ENCODE measurements at places on chromosomes 16 and 17.

GRCh38 chr16:78957317-78958100 is 643.0 kb downstream of the MAF start:
- no peak for DNase-seq

DNA sequence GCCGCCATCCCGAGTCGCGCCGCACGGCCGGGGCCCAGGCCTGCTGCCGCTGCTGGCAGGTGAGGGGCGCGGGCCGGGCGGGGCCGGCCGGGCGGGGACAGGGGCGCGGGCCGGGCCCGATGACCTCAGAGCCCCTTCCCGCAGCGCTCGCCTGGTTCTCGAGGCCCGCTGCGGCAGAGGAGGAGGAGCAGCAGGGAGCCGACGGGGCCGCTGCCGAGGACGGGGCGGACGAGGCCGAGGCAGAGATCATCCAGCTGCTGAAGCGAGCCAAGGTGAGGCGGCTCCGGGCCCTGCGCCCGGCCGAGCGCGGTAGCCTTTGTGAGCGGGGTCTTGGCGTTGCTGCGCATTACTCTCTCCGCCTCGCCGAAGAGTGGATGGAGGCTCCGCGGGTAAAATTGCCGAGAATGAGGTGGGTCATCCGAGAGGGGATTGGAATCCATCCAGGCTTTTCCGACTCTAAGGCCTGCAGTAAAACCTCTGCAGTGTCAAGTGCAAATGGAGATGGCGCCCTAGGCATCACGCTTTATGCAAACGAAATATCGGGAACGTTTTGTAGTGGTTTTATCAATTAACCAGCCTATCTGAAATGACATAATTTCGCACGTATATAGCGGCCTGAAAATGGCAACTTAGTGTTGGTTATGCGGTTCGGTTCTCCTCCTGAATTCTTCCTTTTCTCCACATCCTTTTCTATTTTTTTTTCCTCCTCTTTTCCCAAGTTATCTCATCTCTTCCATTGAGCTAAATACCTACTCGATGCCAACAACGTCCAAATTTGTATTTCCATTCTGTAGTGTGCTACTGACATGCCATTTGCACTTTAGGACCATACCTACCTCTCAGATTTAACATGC is 577 bp downstream of the TTC19 start:
- DNase-seq: no peak

DNA sequence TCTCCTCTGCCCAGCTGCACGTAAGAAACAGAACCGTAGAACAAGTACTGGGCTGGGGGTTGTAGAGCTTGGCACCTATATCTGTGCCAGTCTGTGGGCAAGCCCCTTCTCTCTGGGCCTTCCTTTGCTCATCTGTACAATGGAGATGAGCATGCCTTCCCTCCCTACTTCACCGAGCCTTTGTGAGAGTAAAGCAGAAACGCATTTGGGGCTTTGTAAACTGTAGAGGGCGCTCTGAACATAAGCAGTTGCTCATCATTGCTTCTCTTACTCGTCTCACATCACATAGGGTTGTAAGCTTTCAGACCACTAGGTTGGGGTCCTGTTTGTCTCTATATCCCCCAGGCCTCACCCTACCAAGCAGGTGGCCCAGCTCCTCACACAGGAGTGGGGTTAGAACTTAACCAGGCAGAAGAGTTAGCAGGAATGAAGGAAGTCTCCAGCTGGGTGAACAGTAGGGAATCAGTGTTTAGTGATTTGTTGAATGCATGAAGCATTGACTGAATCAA is 15.1 kb downstream of the SAMD14 start:
- no peak for DNase-seq

DNA sequence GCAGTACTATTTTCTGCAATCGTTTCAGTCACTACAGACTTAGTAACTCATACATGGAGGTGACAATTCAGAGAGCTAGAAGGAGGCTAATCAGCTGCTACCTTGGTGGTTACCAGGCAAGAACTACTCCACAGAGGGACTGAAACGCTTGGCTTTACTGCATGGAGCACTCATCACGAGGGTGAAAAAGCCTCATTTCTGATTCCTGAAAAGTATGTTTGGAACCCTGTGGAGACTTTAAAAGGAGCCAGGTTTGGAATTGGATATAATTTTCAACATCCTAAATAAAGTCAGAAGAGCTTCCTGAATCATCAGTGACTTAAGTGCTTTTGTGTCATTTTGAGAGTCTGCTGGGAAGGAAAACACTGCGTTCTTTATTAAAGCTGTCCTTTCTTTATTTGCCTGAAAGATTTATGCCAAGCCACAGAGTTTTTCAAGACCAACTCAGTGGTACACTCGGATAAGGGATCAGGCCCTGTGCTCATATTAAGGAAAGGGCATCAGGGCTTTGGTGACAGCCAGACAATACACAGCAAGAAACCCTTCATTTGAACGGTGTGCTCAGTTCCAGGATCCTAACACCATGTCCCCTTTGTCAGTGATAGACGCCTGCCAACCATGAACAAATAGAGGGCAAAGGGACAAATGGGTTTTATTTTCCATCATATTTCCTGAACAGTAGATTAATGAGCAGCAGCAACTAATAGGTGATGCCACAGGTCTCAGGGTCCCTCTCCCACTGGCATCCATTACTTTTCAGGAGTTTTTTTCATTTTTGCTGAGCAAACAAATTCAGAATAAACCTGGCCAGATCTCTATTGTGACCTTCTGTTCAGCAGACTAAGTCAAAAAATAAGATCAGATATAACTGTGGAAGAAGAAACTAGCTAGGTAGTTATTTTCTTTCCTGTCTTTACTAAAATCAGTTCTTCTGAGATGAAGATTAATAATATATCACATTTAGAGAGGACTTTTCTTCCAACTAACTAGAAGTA is 80.5 kb upstream of the CLEC18B start:
- no peak for DNase-seq

- DNase-seq: no peak
Observed at GRCh38 chr17:11459861-11460331, 138.4 kb upstream of the DNAH9 start.

DNA sequence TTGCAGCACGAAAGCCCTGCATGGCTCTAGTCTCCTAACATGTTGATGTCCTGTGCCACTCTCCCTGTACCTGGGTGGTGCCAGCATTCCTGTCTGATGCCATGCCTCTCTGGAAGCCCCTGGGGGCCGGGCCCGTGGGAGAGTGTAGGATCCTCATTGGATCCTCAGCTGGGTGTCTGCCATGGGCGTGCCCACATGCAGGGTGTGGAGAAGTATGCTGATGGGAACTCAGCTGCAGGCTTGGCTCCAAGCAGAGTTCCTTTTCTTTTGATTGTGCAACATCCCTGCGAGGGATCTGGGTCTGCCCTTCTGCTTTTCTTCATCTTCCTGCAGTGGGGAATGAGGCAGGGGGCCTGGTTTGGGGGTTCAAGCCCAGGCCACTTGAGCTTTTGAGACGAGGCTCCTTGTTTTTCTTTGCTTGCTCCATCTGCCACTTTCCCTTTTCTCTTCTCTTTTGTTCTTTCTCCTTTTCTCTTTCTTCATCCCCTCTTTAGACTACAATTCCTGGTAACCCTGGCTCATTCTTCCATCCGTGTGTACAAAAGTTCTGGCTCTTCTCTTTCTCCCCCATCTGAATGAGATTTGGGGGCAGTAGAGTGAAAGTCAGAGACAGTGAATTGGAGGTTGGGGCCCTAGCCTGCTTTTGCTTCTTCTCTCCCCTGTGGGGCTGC is 32.9 kb downstream of the KSR1 start:
- peak; percentile 61 for DNase-seq

DNA sequence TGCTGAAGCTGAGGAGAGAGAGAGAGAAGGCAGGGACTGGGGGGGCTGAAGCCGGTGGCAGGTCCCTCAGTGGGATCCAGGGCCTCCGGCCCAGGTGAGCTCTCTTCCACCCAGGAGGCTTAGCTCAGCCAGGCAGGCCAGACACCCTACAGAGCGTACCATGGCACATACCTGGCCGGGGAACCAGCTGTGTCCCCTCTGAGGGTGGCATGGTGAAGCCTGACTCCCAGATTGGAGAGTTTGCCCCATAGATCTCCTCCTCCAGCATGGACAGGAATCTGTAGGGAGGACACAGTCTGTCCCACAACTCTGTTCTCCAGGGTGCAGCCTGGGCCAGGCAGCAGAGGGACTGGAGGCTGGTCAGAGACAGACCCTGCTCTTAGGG is 3.0 kb downstream of the KAT2A start:
- no peak for DNase-seq

DNA sequence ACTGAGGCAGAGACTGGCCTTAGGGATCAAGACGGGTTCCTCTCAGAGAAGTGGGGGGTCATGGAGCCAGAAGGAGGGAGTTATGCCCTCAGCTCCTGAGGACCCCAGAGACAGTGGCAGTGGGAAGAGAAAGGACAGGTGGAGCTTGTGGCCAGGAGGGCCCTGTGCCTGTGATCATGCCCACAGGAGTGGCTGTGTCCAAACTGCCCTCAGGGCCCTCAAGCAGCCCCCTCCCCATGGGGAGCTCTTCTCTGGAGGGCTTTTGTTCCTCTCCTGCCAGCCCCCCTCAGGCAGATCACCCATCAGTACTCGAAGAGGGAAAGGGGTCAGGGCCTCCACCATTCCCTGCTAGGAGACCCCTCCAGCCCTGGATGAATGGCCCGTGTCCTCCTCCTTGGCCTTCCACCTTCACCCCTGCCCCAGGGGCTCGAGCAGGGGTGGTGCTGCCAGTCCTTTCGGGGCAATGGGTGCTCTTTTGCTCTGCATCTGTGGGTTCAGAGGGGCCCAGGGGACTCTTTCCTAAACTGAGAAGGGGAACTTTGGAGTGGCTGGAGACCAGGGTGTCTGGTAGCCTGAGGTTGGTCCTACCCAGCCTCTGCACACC is 52.7 kb downstream of the BEAN1 start:
- no peak for DNase-seq

DNA sequence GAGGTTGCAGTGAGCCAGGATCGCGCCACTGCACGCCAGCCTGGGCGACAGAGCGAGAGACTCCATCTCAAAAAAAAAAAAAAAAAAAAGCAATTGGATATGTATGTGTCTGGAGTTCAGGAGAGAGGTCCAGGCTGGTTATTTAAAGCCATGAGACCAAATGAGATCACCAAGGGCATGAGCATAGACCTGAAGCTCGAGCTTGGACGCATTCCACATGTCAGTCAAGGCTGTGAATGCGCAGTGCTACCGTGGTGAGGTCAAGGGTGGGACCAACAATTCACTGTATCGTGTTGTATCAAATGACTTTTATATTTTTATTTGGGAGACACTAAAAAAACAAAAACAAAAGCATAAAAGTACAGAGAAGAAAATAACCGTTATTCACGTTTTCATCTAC is 29.1 kb upstream of the SPNS2 start:
- DNase-seq: no peak

GRCh38 chr17:36597226-36597625 is 4.2 kb upstream of the MRM1 start:
- no peak for DNase-seq

- DNase-seq: peak; percentile 15
Observed at GRCh38 chr17:71975331-71975801, 145.5 kb upstream of the SOX9 start.

DNA sequence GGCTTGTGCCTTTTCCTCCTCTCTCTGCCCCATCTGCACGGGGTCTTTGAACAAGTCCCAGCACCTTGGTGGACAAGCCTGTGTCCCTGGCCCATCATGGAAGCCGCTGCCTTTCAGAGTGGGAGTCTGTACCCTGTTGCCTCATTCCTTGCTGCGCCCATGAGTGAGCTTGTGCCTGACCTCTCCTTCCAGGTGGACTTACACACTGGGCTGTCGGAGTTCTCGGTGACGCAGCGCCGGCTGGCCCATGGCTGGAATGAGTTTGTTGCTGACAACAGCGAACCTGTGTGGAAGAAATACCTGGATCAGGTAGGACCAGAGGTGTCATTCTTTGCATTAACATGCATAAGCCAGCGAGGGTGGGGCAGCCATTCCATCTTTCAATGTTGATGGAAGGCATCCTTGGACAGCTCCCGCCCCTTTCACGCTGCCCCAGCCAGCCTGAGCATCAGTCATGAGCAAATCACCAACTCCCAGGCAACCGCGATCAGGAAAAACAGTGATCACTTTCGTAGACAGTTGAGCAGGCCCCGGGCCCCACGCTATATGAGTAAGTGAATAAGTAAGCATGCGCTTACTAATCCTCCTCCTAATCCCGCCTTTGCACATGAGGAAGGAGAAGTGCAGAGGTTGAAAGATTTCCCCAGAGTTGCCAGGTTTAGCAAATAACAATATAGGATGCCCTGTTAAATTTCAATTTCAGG is 36.8 kb downstream of the ATP2C2 start:
- DNase-seq: no peak

DNA sequence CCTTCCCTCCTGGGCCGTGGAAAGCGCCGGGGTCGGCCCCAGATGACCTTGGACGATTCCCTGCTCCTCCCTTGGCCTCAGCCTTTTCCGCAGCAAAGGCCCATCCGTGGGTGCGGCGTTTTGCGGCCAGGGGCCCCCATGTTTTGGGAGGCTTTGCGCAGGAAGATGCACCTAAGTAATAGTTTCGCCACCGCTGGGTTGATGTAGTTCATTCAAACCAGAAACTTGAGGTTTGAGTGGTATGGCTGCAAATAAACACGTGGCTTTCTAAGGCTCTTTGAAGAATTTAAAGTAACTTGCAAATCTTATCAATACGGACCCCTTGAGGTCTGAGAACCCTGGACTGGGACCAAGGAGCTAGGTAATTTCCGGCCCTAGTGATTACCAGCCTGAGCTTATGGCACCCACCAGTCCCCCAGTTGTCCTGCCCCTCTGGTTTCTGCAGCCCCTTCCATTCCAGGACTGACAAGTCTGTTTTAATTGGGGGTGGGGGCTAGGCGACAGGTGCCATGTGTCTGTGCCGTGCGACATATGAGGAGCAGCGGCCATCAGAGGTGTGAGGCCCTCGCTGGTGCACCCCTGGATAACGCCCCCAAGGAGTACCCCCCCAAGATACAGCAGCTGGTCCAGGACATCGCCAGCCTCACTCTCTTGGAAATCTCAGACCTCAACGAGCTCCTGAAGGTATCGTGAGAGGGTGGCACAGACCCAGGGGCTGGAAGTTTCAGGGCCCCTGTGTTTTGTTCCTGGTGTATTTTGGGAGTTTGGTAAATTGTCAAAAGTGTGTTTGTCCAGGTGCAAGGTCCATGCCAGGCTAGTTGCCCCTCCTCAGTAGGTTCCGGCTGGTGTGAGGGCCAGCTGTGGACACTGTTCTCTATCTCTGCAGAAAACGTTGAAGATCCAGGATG is 834 bp downstream of the MRPL12 start:
- DNase-seq: no peak

All from head of caudate nucleus (tissue), 42 donors.